Upper lobe of right lung (tissue), 1 donor: ENCODE measurements at places on chromosomes 2 and 18.

DNA sequence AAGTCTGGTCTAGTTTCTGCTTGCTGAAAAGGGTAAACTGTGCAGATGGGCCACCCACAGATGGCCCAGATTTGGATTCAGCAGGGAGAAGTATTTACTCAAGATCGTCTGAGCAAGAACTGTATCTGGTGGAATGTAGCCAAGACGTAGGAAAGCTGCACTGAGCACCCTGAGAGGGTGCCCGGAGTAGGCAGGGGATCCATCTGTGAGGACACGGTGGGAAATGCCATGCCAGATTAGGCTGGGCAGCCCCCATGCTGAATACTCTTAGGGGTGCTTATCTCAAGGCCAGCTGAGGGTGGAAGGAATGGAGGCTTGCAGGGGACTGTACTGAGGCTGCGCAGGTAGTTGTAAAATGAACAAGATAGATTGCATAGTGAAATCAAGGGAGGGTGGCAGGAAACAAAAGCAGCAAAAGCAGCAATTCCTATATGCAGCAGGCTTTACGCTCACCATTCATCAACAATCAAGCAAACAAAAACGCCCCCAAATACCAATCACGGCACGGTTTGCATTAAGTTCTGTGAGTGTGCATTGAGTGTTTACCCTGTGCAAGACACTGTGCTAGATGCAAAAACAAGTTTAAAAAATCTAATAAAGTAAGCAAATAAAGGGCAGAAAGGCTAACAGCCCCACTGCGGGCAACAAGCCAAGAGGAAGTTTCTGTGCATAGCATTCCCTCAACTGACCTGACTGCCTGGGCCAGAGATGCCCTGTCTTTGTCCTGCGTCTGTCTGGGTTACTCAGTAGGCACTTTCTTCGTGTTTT is 32.2 kb upstream of the LPIN2 start:
- H3K36me3 ChIP-seq, result no peaks in the 10 kb centered on the region
- no peak overlapping the region for H3K27ac ChIP-seq
- peaks cover 7% of the 10 kb centered on the region for H3K4me1 ChIP-seq
- no peak for DNase-seq
- H3K27me3 ChIP-seq, result no peaks in the 10 kb centered on the region

DNA sequence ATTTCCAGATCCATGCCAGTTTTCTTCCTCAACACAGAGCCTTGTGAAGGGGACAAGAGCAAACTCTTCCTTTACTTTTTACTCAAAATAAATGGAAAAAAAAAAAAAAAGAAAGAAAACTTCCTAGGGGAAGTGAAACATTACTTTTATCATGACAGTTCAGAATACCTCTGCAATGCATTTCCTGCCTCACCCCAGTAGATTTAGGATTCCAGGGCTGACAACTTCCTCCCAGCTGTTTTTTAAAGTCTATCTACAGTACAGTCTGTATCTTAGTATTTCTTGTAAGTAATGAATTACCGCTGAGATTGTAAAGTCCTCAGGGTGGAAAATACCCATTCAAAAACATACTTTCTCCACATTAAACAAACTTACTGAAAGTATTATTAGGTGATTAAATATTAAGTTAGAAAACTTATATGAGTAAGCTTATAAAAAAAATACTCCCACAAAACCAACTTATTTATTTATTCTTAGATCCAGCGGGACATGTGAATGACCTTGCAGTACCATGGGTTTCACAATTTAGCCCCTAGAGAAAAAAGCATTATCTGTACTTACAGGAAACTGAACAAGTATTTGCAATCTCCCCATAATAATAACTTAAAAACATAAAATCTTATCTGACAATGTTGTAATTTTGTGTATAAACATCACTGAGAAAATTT is 117.7 kb downstream of the RBMS1 start:
- H3K4me3 ChIP-seq, result no peak overlapping the region
- peaks cover 99% of the 10 kb centered on the region for H3K4me1 ChIP-seq
- peak overlapping the region; percentile 37 for H3K27ac ChIP-seq
- H3K36me3 ChIP-seq, result no peaks in the 10 kb centered on the region
- H3K27me3 ChIP-seq, result no peaks in the 10 kb centered on the region

DNA sequence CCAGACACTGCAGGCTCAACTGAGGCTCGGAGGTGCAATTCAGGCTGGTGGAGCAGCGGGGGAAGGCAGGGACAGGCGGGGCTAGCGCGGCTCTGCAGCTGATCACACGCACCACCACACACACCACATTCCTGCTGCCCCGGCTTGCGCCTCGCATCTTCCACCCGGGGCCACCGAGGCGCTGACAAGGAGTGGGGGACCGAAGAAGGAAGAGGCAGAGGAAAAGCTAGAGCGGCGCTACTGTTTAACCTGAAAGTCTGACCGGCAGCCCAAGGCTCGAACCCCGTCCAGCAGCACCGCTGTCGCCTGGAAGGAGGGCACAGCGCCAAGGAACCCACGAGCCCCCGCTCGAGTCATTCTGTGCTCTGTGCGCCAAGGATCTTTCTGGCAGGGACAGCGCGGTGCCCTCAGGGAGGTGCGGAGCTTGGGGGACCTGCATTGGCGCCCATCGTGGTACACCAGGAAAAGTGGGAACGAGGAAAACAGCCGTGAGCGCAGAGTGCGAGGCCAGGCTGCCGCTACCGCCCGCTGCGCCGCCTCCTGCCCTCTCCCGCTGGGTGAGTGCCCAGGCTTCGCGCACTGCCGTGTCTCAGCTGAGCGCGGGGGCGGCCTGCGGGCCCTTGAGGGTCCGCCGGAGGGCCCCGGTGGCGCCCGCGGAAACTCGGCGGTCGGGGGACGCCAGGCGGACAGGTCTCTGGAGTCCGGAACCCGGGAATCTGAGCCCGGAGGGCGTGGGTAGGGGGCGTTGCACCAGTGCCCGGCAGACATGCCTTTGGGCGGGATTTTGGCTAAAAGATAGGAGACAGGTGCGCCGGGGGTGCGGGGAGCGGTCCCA is 860 bp upstream of the KCNJ3 start:
- H3K4me1 ChIP-seq, result peaks cover 11% of the 10 kb centered on the region
- no peaks in the 10 kb centered on the region for H3K36me3 ChIP-seq
- H3K4me3 ChIP-seq, result peak overlapping the region; percentile 25
- H3K27me3 ChIP-seq, result peaks cover 39% of the 10 kb centered on the region

GRCh38 chr2:149334156-149334555 is 3.8 kb downstream of the LYPD6 start:
- no peak overlapping the region for H3K27ac ChIP-seq
- H3K4me3 ChIP-seq, result no peak overlapping the region
- peaks cover 43% of the 10 kb centered on the region for H3K27me3 ChIP-seq
- H3K4me1 ChIP-seq, result peaks cover 8% of the 10 kb centered on the region

GRCh38 chr2:1101982-1102590 is 151.4 kb downstream of the SNTG2 start:
- no peak for DNase-seq
- H3K27me3 ChIP-seq, result no peaks in the 10 kb centered on the region

DNA sequence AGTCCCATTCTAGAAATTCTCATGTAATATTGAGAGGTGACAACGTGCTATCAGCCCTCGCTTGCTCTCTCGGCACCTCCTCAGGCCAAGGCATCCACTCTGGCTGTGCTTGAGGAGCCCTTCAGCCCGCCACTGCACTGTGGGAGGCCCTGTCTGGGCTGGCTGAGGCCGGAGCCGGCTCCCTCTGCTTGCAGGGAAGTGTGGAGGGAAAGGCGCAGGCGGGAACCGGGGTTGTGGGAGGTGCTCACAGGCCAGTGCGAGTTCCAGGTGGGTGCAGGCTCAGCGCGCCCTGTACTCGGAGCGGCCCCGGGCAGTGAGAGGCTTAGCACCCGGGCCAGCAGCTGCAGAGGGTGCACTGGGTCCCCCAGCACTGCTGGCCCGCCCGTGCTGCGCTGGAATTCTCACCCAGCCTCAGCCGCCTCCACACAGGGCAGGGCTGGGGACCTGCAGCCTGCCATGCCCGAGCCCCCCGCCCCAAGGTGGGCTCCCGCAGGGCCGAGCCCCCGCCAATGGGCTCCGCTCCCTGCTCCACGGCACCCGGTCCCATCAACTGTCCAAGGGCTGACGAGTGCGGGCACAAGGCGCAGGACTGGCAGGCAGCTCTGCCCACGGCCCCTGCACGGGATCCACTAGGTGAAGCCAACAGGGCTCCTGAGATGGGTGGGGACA is 1680.6 kb upstream of the LRRTM1 start:
- no peak overlapping the region for H3K27ac ChIP-seq
- peak; percentile 56 for DNase-seq
- no peaks in the 10 kb centered on the region for H3K36me3 ChIP-seq
- no peak overlapping the region for H3K4me3 ChIP-seq

GRCh38 chr2:39852831-39853230 is 73.8 kb upstream of the THUMPD2 start:
- H3K27me3 ChIP-seq, result no peaks in the 10 kb centered on the region
- H3K4me3 ChIP-seq, result no peak overlapping the region
- DNase-seq, result no peak
- H3K4me1 ChIP-seq, result no peaks in the 10 kb centered on the region

DNA sequence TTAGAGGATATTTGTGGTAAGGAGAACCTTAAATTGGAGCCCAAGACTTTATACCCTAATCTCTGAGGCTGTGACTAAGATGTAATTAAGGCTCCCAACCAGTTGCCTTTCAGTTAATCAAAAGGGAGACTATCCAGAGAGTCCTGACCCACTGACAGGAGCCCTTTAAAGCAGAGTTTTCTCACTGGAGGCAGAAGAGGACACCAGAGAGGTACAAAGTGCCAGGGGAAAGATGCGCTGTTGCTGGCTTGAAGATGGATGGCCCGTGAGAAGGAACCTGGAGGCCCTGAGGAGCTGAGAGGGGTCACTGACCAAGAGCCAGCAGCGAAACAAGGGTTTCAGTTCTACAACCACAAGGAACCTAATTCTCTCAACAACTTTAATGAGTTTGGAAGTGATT is 137.3 kb downstream of the TMEM131 start:
- H3K36me3 ChIP-seq, result no peaks in the 10 kb centered on the region
- H3K4me3 ChIP-seq, result no peak overlapping the region
- no peak overlapping the region for H3K27ac ChIP-seq
- no peak for DNase-seq
- H3K27me3 ChIP-seq, result no peaks in the 10 kb centered on the region

- no peak for DNase-seq
- no peak overlapping the region for H3K27ac ChIP-seq
- H3K4me3 ChIP-seq, result no peak overlapping the region
- H3K36me3 ChIP-seq, result no peaks in the 10 kb centered on the region
- H3K27me3 ChIP-seq, result no peaks in the 10 kb centered on the region
Observed at GRCh38 chr2:23538566-23538965, 153.6 kb downstream of the KLHL29 start.

DNA sequence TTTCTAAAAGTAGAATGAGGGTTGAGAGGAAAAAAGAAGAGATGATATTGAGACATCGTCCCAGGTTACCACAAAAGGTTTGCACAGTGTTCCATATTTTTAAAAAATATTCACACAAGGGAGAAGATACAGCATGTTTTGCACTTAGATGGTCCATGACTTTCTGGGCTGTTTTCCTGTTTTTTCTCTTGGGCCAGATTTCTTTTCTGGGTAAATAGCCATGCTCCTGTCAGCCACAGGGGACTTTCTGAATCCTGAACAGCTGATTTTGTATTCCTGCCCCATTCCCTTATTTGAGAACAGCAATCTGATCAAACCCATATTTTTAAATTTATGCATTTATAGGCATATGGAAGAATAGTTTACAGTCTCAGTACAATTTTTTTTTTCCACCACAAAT is 185.9 kb upstream of the NRP2 start:
- no peaks in the 10 kb centered on the region for H3K4me1 ChIP-seq
- H3K36me3 ChIP-seq, result no peaks in the 10 kb centered on the region
- H3K4me3 ChIP-seq, result no peak overlapping the region
- DNase-seq, result no peak
- no peaks in the 10 kb centered on the region for H3K27me3 ChIP-seq

DNA sequence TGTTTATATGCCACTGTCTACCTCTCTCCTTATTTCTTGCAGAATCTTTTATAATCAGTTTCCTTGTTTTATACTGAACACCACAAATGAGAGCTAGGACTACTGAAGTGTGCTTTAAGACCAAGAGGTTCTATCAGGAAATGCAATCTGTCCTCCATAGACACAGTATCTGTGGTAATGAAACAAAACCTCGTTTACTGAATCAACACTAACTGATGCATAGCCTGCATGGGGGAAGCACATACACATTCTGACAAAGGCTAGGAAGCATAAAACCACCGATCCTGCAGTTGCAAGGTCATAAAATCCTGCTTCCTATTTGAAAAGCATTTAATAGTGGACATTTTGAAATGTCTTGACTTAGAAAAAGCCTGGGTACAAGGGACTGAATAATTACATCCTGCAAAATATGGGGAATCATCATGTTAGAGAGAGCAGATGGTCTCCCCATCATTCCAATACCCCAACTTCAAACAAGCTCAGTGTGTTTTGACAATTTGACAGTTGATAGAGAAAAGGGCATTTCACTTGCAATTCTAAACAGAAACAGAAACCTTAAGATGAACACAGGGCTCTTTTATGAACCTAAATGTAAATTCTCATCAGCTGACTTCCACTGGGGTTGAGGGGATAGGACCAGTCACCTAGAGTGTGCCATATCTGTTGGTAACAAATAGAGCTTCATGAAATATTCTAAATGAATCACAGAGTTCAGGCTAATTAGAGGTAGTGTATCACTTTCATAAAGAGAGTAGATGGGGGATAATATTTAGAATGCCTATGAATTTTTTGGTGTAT is 1845.6 kb upstream of the PIK3C3 start:
- H3K27ac ChIP-seq, result no peak overlapping the region
- no peak for DNase-seq
- no peaks in the 10 kb centered on the region for H3K27me3 ChIP-seq
- H3K4me3 ChIP-seq, result no peak overlapping the region
- no peaks in the 10 kb centered on the region for H3K4me1 ChIP-seq
- H3K36me3 ChIP-seq, result no peaks in the 10 kb centered on the region

GRCh38 chr2:231642631-231643494 is 50.2 kb downstream of the TEX44 start:
- no peaks in the 10 kb centered on the region for H3K27me3 ChIP-seq
- peak; percentile 84 for DNase-seq
- peaks cover 22% of the 10 kb centered on the region for H3K4me1 ChIP-seq

- peaks cover 100% of the 10 kb centered on the region for H3K36me3 ChIP-seq
- H3K4me3 ChIP-seq, result no peak overlapping the region
- no peak for DNase-seq
- H3K4me1 ChIP-seq, result no peaks in the 10 kb centered on the region
- H3K27me3 ChIP-seq, result no peaks in the 10 kb centered on the region
- no peak overlapping the region for H3K27ac ChIP-seq
Observed at GRCh38 chr2:101869527-101869926, 122.2 kb upstream of the IL1R2 start.

GRCh38 chr2:164967781-164968228 is 12.5 kb upstream of the SLC38A11 start:
- H3K27ac ChIP-seq, result no peak overlapping the region
- H3K4me3 ChIP-seq, result no peak overlapping the region
- DNase-seq, result no peak
- H3K36me3 ChIP-seq, result no peaks in the 10 kb centered on the region
- H3K4me1 ChIP-seq, result no peaks in the 10 kb centered on the region
